Hepatocyte (in vitro differentiated cells): ENCODE measurements at places on chromosomes 7 and 10. TPM values are rescaled to one million over a fixed set of nuclear protein-coding genes. Genes with fewer than 3 reads are reported as not detected.

Gene SLC16A12
- 5.7 and 7.7 TPM in 2 replicates for total RNA-seq

Gene ARHGEF35
- total RNA-seq: 14.5 and 17.1 TPM in 2 replicates

Gene AKR1C3
- 53.5 and 66.2 TPM in 2 replicates for total RNA-seq

Gene RET
- total RNA-seq: 0.44 and 0.50 TPM in 2 replicates

Gene SPDYE2B
- total RNA-seq: not detected in 2 replicates

Gene ERVW-1
- 0.37 TPM in 1 of 2 replicates, not detected in the other for total RNA-seq

Gene NEUROD6
- not detected in 2 replicates for total RNA-seq

Gene JAKMIP3
- 0.10 and 0.32 TPM in 2 replicates for total RNA-seq

Gene SLC18A3
- 1.1 and 1.4 TPM in 2 replicates for total RNA-seq

Gene ZNF804B
- total RNA-seq: 0.08 TPM in 1 of 2 replicates, not detected in the other

Gene PLEKHS1
- total RNA-seq: 0.23 TPM in 1 of 2 replicates, not detected in the other

Gene CAV1
- 36.0 and 47.8 TPM in 2 replicates for total RNA-seq

Gene MMRN2
- total RNA-seq: 1.9 and 4.9 TPM in 2 replicates

Gene HTR5A
- not detected in 2 replicates for total RNA-seq

Gene CCDC172
- not detected in 2 replicates for total RNA-seq

Gene ACTR3C
- 17.7 and 18.6 TPM in 2 replicates for total RNA-seq

Gene GDF2
- not detected in 2 replicates for total RNA-seq
